GM03348 (cell line): ENCODE measurements at places on chromosomes 4 and X.

GRCh38 chrX:47500554-47500953 lies 17.5 kb upstream of the ZNF41 start:
- no peak for DNase-seq

- DNase-seq, result no peak
These were observed 1.5 kb upstream of the SLC16A2 start for GRCh38 chrX:74419864-74420195.

GRCh38 chr4:97530676-97531075 lies 612.6 kb downstream of the STPG2 start:
- no peak for DNase-seq

GRCh38 chrX:15127010-15127409 lies 142.9 kb downstream of the ASB9 start:
- DNase-seq, result no peak

DNA sequence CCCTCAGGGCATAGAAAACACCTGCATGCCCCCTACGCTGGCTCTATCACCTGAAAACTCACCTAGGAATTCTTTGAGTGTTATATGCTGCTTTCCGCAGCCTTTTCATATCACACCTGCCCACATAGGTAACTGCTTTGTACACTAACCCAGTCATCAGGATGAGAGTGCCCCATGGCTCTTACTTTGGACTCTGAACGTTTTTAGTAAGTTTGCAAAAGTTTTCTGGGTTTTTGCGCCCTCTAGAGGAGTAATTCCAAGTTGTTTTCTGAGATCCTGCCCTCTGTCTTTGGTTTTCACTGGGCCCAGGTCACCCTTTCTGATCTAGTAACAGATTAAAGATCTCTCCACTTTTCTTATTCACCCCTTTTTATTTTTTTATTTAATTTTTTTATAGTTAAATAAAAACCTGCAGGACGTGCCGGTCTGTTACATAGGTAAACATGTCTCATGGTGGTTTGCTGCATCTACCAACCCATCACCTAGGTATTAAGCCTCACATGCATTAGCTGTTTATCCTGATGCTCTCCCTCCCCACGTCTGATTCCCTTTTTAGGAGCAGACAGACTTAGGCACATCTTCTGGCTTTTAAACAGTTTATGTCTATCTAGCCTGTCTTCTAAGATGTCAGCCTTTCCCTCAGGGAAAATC lies 139.2 kb downstream of the NWD2 start:
- DNase-seq, result peak; percentile 40

- peak; percentile 48 for DNase-seq
These were observed 807 bp downstream of the SEL1L3 start for GRCh38 chr4:25861951-25862410.

DNA sequence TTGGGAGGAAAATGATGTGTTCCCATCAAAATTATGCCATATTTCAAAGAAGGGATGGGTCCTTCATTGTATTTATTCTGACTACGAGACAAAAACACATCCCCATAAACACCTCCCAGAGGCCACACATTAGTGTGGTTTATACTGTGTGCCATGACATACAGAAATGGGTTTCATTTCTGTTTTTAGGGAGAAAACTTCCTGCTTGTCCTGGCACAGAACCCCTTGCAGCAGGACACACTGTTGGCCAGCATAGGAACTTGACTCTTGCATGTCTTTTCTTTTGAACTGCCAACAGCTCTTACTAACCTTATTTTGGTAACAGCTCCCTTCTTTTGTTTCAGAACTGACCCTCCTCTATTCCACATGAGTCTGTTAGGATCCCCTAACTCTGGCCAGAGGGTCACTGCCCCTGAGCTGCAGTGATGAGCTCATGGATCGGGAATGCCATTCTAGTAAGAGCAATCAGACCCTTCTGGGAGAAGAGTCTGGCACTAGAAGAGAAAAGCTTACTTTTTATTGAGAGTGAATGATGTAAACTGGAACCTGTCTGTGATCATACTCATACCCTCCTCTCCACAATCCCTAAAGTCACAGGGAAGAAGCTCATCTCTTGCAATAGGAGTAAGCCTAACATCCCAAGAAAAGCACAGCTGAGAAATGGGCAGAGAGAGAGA lies 86.4 kb downstream of the SMIM20 start:
- no peak for DNase-seq

GRCh38 chrX:1355131-1356046 lies 18.8 kb downstream of the IL3RA start:
- DNase-seq, result no peak

- DNase-seq, result no peak
These were observed 745.3 kb downstream of the RPA4 start for GRCh38 chrX:97628807-97629596.

DNA sequence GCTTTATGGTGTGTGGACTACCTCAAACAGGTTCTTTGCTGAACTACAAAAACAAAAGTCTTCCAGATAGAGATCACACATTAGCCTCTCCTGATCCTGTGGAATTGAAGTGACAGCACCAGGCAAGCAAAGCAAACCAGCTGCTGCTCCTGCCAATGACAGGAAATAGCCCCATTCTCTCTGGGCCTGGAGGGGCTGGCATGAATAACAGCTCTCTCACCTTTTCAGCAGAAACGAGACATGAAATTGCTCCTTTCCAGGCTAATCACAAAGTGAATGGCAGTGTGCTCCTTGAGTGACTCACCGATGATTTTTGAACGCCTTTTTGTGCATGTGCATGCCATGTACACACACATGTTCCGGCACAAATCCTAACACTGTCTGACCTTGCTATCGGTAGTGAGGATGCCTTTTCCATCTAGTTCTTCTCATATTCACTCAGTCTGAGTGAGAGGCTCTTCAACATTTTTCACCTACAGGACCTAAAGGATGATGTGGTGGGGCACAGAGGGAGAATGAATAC lies 24.4 kb downstream of the MFAP3L start:
- no peak for DNase-seq

DNA sequence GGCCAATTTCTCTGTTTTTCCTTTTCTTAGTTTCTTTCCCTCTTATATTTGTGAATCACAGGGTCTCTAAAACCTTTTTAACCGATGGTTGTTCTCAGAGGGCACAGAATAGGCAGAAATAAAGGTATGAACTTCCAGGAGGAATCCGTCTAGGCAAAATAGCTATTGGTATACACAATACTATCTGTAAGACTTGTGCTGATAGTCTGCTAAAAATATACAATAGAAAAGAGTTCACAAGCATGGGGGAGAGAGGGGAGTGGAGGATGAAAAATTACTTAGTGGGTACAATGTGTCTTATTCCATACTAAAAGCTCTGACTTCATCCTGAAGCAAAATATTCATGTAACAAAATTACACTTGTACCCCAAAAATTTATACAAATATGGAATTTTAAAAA lies 30.2 kb downstream of the ANTXR2 start:
- no peak for DNase-seq

- DNase-seq, result no peak
These were observed 2.5 kb upstream of the TMPRSS11D start for GRCh38 chr4:67886281-67886680.

GRCh38 chr4:78689261-78689660 lies 86.9 kb upstream of the BMP2K start:
- no peak for DNase-seq

DNA sequence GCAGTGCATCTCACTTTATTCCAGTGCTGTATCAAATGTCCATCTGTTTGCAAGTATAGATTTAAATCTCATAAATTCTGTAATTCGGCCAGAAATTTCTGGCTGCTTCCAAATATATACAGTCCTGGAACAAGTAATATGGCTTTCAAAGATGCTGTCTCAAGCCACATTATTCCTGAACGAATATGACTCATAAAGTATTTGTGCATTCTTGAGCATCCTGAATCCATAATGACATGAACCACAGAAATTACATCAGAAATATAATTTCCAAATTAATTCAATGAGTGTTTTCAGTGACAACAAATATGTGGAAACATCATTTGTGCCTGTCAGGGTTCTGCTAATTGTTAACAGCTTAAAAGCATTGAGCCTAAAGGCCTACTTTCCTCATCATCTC lies 140.9 kb upstream of the HPGD start:
- DNase-seq, result peak; percentile 30

- DNase-seq, result no peak
These were observed 171.9 kb downstream of the DCTD start for GRCh38 chr4:182745237-182745636.

DNA sequence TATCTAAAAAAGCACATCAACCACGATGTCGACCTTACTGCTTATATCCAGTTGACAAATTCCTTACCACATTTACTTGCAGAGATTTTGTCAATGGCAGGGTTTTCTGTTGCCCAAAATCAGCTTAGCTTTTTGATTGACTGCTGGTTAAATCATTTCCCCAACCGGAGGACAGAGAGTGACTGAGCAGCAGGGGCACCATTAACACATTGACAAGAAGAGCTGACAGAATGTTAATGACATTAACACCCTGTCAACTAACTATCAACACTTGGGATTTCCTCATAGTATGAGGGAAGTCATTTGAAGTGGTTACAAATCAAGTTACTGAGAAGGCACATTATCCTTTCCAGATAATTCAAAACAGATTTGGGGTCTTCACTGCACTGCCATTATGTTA lies 368.4 kb downstream of the RPA4 start:
- DNase-seq, result no peak

DNA sequence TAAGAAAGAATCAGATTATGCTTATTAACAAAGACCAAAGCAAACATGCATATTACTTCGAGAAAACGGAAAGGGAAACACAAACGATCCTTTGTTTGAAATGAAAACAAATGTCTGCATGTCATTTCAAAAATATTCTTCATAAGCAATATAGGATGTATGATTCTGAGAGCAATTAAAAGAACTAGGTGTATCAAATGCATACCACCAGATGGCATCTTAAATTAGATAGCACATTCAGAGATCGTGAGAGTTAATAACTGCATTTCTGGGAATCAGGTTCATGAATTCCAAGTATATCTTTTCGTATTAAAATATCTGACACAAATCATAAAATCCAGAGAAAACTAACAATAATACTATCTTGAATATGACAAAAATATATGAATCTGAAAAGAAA lies 159.5 kb downstream of the PPP3CA start:
- no peak for DNase-seq

- no peak for DNase-seq
These were observed 739.9 kb upstream of the AMOT start for GRCh38 chrX:113580486-113580885.

DNA sequence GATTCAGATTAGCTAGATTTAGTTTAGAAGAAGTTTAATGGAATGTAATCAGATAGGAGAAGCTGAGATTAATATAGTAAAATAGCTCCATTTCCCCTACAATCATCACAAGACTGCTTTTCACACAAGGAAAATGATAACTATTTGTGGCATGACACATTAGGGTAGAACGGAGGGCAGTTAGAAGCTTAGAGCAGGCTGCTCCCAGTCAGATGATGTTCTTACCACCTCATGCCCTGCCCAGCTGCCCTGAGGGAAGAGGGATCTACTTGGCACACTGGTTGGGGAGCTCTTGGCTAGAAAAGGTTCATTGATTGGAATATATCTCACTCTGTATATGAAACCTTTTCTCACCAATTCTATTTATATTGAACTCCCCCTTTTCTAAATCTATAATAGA lies 180.7 kb upstream of the IL15 start:
- no peak for DNase-seq

DNA sequence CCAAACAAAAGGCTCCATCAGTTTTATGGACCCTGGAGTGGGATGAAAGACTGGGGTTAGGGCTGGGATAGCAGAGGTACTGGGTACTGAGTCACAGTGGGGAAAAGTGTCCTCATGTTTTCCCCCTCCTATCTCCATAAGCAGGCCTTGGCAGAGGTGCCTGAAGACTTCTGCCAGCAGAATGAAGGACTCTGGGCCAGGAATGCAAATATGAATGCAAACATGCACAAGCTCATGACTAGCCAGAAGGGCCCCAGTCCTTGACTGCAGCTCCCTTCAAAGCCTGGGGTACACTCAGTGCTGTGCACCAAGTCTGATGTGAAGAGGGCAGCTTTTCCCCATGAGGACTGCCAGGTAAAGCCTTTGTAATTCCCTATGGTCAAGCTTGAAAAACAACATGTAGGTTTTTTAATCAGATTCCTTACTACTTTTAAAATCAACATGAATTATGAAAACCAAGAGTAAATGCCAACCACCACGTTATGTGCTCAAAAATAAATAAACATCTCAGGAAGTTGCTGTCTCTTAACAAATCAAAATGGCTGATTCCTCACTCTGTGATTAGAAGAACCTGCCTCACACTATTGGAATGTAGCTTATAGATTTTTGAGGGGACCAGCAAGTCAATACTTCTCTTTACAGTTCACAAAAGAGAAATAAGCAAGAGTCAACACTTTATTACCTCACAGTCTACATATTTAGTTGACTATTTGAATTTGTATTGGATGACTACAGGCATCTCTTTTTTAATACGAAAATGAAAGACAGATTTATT lies 1512.0 kb downstream of the ARAP2 start:
- no peak for DNase-seq

GRCh38 chr4:8176547-8177399 lies 18.2 kb upstream of the ABLIM2 start:
- peak; percentile 84 for DNase-seq

DNA sequence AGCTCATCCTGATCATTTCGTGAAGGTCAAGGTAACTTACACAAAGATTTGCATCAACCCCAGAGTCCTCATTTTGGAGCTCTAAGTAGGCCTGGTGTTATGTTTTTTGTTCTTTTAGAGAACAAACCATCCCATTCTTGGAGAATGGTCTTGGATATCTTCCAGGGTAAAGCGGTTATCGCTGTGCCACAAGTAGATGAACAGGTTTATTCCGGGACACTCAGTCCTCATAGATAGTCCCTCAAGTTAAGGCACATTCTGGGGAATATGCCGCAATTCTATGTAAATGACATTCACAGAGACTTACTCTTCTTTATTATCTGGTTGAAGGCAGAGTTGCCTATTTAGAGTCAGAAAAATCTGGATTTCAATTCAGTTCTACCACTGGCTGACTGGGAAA lies 95.0 kb upstream of the FTHL17 start:
- DNase-seq, result no peak

DNA sequence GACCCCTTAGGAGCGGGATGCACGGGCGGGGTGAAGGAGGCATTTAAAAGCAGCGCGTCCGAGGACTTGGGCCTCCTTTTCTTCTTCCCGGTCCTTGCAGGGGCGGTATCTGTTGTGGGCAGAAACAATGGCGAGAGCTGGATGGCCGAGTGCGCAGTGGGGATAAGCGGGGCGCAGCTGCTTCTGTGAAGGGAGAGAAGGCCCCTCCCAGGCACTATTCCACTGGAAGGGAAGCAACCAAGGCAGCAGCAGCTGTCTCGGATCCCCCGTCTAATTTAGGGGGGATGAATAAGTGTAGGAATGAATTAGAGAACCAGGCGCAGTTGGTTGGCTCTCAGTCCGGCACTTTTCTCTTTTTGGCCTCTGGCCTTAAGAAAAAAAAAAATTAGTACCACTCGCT lies 995 bp downstream of the SMARCA5 start:
- peak; percentile 65 for DNase-seq

DNA sequence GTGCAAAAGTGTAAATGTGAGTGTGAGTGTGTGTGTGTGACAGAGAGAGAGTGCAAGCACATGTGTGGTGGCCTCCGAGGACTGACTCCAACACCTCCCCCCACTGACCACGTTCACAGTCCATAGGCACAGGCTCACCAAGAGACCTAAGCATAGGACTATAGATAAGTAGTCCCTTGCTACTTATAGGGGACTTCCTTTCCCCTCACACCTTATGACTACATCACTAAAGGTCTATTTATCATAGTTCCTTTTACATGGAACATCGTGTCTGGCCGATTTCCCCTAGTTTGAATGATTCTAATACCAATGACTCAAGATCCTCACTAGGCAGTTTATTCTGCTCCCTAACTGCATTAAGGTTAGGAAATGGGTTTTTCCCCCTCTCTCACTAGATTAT lies 17.8 kb downstream of the FRMPD3 start:
- DNase-seq, result no peak

GRCh38 chr4:133270021-133270570 lies 121.0 kb downstream of the PCDH10 start:
- DNase-seq, result no peak

GRCh38 chr4:83810428-83810827 lies 274.5 kb downstream of the GPAT3 start:
- no peak for DNase-seq
